Naive thymus-derived CD8-positive, alpha-beta T cell (primary cell): ENCODE measurements at places on chromosomes 2 and 18.
A peak's percentile ranks its signal among the peaks of the same experiment; 100 is the strongest.

DNA sequence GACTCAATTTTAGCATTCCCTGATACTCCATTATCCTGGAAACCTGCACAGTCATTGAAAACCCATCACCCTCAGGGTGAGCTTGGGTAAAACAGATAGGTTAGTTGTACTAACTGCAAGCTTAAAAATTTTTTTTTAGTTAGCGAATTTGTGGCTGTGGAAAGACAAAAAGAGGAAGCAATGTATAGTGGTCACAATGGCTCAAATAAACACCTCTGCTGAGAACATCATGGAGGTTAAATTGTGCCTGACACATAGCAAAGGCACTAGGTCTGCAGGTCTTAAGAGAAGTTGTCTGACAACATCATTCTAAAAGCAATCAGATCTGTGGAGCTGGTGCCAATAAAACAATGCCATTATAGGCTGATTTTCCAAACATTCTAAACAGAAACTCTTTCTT is 84.4 kb upstream of the CAVIN2 start:
- no peak for DNase-seq

DNA sequence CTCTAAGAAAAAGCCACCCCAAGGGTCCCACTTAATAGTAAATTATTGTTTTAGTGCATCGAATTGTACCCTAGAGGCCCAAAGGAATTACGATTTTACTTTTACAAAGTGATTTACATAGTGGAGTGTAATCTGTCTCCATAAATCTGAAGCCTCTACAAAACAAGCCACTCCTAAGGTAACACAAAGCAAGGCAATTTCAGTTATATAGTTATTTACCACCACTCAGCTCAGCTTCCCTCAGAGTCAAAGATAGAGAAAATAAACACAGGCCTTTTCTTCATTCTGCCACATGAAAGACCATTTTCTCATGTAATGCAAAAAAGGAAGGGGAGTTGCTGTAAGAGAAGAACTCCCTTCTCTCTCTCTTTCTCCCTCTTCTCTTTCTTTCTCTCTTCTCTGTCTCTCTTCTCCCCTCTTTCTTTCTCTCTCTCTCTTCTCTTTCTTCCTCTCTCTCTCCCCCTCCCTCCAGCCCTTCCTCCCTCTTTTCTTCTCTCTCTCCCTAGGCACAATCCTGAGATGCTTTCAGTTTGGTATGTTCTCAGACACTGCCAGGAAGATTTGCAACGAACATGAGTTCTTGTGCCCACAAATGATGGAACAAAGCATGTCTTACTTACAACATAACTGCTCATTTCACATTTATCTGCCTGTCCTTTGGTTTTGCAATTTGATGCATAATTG is 264.5 kb downstream of the BCL2 start:
- no peak for DNase-seq

DNA sequence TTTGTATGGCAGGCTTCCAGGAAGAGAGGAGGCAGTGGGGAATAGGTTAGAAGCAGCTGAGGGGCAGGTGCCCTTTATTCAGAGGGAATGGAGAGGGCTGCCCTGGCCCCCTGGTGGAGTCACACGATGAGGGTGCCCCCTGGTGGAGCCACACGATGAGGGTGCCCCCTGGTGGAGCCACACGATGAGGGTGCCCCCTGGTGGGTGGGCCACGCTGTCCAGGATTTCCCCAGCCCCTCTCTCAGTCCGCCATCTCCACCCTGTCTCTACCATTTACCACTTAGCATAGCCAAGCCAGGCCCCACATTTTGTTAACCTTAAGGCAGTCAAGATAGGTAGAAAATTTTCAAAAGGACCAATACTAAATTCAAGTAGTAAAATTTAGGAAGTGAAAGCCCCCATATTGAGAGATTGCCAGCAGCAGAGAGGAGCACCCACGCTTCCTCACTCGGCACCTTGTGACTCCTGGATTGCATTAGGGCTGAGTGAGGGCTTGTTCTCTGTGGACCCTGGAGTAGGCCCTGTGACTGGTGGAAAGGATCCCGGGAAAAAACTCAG is 10.4 kb upstream of the FAM228A start:
- DNase-seq: peak; percentile 49

DNA sequence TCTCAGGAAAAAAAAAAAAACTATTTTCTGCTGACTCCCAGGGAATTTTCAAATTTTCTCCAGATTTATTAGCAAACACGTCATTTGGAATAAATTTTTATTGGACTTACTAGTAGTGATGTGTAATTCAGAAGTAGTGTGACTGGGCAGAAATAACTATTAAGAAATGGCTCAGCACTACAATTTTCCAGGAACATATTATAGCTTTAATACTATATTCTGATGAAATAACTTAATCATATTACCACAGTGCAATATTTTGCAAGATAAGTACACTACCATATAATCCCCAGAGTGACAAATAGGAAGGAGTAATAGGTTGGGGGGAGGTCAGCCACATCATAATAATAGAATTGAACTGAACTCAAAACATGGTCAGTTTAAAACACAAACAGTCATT is 19.7 kb upstream of the TNFAIP6 start:
- no peak for DNase-seq

GRCh38 chr2:127619877-127620705 is 25.9 kb upstream of the GPR17 start:
- DNase-seq: peak; percentile 37

DNA sequence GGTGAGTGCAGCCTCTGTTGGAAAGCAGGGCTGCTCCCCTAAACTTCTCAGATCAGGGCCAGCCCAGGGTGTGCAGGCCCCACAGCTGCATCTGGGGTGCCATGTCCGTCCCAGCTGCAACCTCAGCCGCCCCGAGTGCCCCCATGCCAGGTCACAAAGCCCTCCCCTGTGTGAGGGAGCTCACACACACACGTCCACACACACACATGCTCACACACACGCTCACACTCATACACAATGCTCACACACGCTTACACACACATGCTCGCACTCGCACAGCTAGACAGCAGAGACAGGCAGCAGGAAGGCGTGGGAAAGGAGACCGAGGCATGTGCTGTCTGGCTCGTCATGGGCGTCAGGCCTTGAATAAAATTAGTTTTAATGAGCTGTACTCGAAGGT is 55.4 kb downstream of the ADI1 start:
- no peak for DNase-seq

GRCh38 chr2:133324150-133324561 is 244.1 kb downstream of the NCKAP5 start:
- DNase-seq: no peak

DNA sequence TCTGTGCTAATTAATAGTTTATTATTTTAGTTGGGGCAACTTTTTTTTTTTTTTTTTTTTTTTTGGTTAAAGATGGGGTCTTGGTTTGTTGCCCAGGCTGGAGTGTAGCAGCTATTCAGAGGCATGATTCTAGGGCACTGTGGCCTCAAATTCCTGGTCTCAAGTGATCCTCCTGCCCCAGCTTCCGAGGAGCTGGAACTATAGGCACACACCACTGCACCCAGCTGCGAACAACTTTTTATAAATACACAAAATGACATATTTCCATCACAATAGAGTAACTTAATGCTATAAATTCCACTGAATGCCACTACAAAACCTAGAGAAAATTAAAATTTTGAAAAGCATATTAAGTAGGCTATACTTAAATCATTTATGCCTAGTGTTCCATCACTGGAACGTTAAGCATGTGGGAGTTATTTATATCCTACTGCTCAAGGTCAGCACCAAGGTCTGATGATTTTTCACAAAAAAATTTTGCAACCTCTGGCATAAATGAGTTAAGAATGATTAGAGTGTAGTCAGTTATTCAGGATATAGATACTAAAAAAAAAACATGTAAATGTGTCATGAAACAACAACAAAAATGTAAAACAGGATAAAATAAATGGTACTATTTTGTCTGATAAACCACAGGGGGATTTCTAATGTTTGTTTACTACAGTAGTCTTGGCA is 46.8 kb downstream of the GFPT1 start:
- DNase-seq: no peak

GRCh38 chr2:175154661-175155082 is 13.3 kb downstream of the ATF2 start:
- no peak for DNase-seq

DNA sequence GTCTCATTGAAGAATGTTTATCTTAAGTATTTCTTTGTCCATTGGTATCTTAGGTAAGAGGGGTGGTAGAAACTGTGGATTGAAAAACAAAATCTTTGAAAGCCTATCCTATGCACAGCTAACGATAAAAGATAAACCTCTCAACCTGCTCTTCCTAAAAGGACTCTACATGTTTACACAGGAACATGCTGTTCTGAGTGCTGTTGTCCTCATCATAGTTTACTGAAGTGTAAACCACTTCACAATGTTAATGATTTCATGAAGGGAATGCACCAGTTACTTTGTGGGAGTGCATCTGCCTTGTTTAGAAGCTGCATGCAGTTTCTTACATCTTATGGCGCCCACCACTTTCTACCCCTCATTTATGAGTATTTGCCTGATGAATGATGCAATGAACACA is 1.2 kb downstream of the ACMSD start:
- DNase-seq: no peak

DNA sequence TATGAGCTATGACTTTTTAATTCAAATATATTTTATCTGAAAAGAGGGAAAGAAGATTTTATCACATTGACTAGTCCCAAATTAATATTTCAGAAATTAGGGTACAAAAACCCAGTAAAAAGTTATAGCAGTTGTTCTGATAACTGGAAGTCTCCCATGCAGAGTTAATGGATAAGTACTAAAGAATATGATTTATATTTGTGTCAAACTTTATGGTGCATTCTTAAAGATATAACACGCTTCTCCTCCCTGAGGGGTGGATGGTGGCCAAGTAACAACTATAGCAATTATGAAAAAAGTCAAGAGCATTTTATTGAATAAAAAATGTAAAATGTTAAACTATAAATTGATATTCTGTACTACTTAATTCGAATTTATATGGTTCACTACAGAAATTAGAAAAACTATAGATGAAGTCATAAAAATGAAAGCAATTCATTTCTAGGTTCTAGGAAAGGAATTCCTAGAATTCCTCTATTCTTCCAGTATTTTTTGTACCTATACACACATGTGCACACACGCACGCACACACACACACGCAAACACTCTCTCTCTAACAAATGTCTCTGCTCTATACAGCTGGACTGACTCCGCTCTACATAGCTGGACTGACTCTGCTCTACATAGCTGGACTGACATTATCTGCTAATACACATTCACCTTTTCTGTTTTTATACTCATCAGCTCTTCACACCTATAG is 111.3 kb downstream of the PRELID3A start:
- DNase-seq: no peak

DNA sequence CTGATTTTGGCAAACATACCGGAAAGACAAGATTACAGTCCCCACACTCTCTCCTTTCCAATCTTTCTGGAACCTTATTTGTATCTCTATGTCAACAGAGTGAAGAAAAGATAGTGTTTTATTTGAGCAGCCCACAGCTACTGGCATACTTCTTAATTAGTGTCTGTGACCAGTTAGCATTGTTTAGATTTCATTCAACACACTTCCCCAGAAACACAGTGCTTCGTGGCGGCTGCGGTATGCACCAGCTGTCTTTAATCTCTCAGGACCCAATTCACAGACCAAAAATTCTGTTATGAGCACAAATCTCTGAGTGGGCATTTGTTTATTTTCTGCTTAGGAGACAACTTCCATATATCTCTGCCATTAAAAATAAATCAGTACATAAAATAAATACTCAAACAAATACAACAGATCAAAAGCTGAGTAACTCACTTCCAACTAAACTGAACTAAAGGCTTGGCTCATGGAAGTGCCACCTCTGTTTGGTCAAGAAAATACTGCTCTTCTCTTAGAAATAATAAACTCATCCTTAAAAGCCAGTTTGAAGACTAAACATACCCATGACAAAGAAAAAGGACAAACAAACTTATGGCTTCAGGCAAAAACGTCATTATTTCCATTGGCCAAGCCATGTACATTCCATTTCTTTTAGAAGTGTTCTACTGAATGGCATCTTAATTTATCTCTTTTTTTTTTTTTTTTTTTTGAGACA is 392.4 kb downstream of the TXNL1 start:
- no peak for DNase-seq

DNA sequence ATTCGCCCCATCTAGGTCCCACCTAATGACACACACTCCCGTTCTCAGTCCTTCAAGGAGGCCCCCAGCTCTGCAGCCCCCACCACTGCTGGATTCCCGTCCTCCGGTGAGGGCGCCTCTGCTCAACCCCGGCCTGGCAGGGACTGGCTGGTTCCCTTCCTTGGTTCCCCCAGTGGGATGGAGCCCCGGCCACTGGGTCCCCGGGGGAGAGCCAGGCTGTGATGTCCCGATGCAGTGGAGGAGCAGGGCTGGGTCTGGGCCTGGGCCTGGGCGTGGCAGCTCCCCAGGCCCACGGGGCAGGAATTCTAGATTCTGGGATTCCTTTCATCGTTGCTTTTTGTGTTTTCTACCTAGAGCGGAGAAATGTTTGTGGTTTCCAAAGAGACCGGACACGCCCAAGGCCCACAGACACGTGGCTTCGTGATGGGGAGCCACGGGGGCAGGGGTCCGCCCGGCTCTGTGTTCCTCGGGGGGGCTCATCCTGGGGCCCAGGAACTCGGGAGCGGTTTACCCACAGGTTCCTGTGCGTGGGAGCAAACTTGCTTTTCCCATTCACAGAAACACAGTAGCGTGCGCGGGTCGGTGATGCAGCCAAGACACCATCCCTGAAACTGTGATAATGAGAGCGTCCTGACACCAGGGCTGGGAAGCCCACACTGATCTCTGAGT is 67.0 kb downstream of the SLC66A2 start:
- no peak for DNase-seq

DNA sequence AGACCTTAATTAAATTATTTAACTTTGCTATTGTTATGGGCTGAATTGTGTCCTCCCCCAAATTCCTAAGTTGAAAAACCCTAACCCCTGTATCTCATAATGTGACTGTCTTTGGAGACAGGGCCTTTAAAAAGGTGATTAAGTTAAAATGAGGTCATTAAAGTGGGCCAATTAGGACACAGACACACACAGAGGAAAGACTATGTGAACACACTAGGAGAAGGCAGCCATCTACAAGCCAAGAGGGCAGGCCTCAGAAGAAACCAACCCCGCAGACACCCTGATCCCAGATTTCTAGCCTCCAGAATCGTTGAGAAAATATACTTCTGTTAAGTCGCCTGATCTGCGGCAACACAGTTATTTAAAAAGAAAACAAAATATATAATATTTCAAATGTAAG is 6.4 kb downstream of the STK17B start:
- DNase-seq: no peak

GRCh38 chr2:209648714-209649113 is 122.9 kb upstream of the UNC80 start:
- no peak for DNase-seq

GRCh38 chr2:112055730-112056625 is 909 bp downstream of the TMEM87B start:
- no peak for DNase-seq

DNA sequence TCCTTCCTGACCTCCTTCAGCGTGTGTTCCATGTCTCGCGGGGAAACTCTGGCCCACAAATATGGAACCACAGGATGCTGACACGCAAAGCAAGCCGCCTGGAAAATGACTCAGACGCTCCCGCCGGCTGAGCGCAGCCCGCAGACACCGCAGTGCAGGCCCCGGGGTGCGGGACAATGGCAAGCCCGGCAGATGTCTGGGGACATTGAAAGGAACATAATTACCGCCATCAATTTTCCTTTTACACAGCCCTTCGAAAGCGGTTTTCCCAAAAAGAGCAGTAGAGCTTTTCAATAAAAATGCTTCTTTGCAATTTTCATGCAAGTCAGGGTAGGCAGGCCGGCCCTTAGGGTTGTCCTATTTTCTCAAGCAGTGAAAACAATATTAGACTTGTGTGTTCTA is 159.2 kb upstream of the SH3BP4 start:
- no peak for DNase-seq

- DNase-seq: no peak
Measured at GRCh38 chr2:119719261-119719627, 40.2 kb downstream of the TMEM177 start.
